ENCODE measurements at places on chromosomes 3 and 15. TPM values are rescaled to one million over a fixed set of nuclear protein-coding genes. Genes with fewer than 3 reads are reported as not detected.

DNA sequence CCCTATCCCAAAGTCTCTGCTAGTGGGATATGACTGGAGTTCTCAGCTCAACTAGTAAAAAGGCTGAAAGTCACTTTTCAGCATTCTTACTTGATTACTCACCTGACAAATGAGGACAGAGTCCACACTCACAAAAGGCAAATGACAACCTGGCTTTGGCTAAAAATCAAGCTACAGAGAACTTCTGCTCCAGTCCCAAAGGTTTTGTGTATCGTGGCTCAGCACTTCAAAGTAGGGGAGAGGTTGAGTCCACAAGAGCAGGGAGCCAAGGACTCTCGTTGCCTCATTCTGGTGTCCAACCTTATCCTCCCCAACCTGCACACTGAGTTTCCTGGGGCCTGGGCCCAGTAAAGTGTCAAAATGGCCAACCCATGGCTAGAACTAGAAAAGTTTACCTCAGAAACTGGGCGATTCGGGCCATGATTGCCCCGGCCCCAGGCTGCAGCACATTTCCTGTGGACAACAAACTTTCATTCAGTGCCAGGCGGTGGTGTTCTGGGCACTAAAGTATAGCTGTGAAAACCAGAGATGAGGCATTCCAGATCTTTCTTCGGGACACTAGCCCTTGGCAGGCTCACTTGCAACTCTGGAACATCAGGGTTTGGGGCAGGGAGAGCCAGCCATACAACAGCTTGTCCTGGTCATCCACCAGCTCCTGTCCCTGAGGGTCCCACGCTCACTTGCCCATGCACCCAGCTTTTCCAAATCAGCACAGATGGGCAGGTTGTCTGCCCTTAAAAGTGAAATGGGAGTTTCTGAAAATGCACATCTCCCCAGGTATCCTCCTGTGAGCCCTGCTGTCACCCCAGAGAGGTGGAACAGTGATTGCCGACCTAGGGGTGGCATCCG, 3.1 kb downstream of the ACAA1 start:
- peaks cover 14% of the 10 kb centered on the region for H3K36me3 ChIP-seq
- no peak for DNase-seq
- H3K4me3 ChIP-seq = no peak overlapping the region
- peak overlapping the region; percentile 4 for H3K27ac ChIP-seq
- peaks cover 43% of the 10 kb centered on the region for H3K4me1 ChIP-seq
- no peaks in the 10 kb centered on the region for H3K27me3 ChIP-seq

DNA sequence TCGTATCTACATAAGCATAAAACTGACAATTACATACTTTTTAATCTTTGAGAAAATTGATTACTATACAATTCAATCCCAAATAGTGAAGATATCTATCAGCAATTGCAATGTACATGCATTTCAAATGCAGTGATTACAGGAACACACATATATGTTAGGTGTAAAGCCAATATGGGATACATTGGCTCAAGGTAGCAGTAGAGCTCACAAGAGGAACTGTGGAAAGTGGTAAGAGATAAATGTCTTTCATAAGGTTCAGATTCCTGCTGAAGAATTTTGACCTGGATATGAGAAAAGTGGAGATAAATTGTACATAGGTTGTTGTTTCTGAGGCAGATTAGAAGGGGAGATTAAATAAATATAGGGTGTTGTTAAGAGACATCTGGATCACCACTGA, 1280.5 kb downstream of the OTOL1 start:
- no peaks in the 10 kb centered on the region for H3K36me3 ChIP-seq
- no peak overlapping the region for H3K27ac ChIP-seq
- H3K4me3 ChIP-seq = no peak overlapping the region
- no peak for DNase-seq

DNA sequence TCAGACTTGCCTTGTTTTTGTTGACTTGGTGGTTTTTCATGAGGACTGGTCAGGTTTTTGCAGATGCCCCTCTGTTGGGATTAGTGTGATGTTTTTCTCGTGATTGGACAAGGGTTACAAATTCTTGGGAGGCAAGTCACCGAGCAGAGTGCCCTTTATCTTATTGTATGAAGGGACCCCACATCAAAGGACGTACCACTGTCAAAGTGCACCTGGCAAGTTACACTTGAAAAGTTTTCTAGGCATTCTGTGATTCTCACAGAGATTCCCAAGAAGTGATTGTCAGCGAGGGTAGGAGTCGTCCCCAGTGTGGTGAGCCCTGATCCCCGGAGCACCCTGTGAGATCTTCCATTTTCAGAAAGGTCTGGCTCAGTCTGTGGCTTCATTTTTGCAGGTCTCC, 110.1 kb downstream of the POLR2M start:
- peaks cover 28% of the 10 kb centered on the region for H3K27me3 ChIP-seq
- H3K36me3 ChIP-seq = no peaks in the 10 kb centered on the region
- no peaks in the 10 kb centered on the region for H3K4me1 ChIP-seq
- no peak overlapping the region for H3K27ac ChIP-seq

- DNase-seq = no peak
- H3K4me3 ChIP-seq = no peak overlapping the region
- peak overlapping the region; percentile 11 for H3K27ac ChIP-seq
- no peaks in the 10 kb centered on the region for H3K4me1 ChIP-seq
- no peaks in the 10 kb centered on the region for H3K27me3 ChIP-seq
Observed at GRCh38 chr15:55353025-55353424, 34.0 kb downstream of the PIGB start.

DNA sequence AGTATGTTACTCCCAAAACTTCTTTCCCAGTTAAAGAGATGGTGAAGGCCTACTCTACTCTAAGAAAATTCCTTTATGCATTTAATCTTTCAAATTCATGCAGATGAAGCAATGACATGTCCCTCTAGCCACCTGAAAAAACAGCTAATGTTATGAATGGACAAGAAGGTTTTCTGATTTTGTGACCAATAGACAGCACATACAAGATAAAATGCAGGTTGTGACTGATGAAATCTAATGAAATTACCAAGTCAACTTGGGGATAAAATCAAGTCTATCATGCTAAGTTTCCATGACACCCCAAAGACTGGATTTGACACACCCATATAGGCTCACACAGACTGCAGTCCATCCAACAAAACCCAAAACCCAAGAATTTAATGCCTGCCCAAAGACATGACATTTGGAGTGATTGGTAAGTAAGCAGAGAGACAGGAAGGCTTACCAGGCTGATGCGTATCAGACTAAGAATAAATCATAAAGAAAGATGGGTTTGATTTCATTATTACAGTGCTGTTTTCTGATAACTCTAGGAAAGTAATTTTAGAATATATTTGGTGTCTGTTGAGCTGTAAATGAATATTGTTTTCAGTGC, 26.4 kb downstream of the CD47 start:
- no peak overlapping the region for H3K27ac ChIP-seq
- H3K4me3 ChIP-seq = no peak overlapping the region
- H3K27me3 ChIP-seq = no peaks in the 10 kb centered on the region
- peaks cover 22% of the 10 kb centered on the region for H3K4me1 ChIP-seq
- H3K36me3 ChIP-seq = peaks cover 45% of the 10 kb centered on the region

DNA sequence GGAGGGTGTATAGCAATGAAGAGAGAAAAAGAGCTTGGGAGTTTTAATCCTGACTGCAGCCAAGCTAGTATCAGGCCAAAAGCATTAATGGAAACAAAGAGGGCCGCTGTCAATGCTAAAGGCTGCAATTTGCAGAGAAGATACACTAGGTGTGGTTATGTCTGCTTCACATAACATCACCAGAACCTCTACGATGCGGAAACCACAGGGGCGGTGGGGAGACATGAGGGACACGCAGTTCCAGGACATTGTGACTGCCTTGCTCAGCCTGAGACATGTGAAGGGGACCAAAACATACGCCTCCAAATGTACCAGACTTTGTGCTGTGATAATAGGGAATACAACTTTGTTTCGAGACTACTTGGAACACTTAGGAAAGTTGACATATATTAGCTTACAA, 88.4 kb downstream of the APBA2 start:
- H3K36me3 ChIP-seq = no peaks in the 10 kb centered on the region
- no peak for DNase-seq
- no peak overlapping the region for H3K4me3 ChIP-seq
- no peak overlapping the region for H3K27ac ChIP-seq

- no peaks in the 10 kb centered on the region for H3K36me3 ChIP-seq
- peaks cover 51% of the 10 kb centered on the region for H3K27me3 ChIP-seq
- no peak overlapping the region for H3K27ac ChIP-seq
- H3K4me1 ChIP-seq = peaks cover 12% of the 10 kb centered on the region
- no peak for DNase-seq
Observed at GRCh38 chr15:100890051-100890720, 10.6 kb downstream of the ALDH1A3 start.

DNA sequence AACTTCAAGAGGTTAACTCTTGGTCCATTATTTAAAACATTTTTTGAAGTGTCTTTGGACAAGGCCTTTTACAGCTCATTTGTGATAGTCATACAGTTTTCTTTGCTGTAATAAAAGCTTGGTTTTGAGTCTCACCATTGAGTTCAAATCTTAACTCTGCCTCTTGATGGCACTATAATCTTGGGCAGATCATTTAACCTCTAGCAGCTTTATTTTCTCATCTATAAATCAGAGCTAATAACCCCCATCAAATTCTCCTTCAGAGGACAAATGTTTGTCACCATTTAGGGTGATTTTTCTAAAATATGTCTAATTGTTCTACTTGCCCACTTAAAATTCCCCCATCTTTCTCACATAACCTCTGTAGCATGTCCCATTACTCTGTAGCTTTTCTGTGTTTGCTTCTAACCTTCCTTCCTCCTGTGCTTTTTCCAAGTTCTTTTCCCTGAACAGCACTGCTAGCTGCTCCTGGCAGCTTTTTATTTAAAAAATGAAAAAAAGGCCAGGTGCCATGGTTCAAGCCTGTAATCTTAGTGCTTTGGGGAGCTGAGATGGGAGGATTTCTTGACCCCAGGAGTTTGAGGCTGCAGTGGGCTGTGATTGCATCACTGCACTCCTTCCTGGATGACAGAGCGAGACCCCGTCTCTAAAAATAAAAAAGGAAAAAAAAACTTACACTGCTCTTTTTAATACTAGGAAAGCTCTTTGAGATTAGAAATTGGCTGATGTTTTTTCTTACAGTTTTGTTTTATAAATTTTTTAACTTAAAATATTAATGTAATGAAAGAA, 28.5 kb downstream of the UBE2E1 start:
- peaks cover 25% of the 10 kb centered on the region for H3K4me1 ChIP-seq
- DNase-seq = no peak
- no peaks in the 10 kb centered on the region for H3K27me3 ChIP-seq
- H3K4me3 ChIP-seq = no peak overlapping the region
- peaks cover 5% of the 10 kb centered on the region for H3K36me3 ChIP-seq

- H3K4me3 ChIP-seq = no peak overlapping the region
- H3K27me3 ChIP-seq = peaks cover 63% of the 10 kb centered on the region
- DNase-seq = no peak
- H3K36me3 ChIP-seq = no peaks in the 10 kb centered on the region
- peaks cover 47% of the 10 kb centered on the region for H3K4me1 ChIP-seq
- peak overlapping the region; percentile 82 for H3K27ac ChIP-seq
Observed at GRCh38 chr3:123385981-123386380, 62.9 kb downstream of the ADCY5 start.

GRCh38 chr3:36695769-36696137, 68.6 kb downstream of the DCLK3 start:
- peaks cover 2% of the 10 kb centered on the region for H3K36me3 ChIP-seq
- peaks cover 28% of the 10 kb centered on the region for H3K27me3 ChIP-seq
- H3K27ac ChIP-seq = no peak overlapping the region
- H3K4me3 ChIP-seq = no peak overlapping the region

DNA sequence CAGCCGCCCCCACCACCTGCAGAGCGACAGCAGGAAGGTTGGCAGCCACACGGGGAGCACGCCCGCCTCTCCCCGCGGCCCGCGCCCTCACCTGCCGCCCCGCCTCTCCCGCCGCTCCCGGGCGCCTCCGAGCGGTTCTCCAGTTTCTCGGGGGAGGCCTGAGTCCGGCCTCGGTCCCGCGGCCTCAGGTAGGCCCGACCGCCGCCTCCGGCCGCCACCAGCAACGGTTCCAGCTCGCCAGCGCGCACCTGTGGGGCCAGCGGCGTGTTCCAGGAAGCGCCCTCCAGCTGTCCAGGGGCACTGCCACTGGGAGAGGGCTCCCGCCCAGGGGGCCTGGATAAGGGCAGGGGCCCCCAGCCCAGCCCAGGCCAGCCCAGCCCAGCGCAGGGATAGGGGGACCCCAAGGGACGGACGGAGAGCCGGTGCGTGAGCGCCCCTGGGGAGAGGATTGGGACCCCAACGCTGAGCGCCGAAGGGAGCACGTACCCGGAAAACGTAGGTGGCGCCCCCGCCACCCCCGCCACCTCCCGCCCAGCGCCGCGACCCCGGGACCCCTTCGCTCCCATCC, 2.2 kb downstream of the LTK start:
- peaks cover 2% of the 10 kb centered on the region for H3K36me3 ChIP-seq
- H3K4me3 ChIP-seq = no peak overlapping the region
- H3K27me3 ChIP-seq = peaks cover 72% of the 10 kb centered on the region
- H3K27ac ChIP-seq = no peak overlapping the region

DNA sequence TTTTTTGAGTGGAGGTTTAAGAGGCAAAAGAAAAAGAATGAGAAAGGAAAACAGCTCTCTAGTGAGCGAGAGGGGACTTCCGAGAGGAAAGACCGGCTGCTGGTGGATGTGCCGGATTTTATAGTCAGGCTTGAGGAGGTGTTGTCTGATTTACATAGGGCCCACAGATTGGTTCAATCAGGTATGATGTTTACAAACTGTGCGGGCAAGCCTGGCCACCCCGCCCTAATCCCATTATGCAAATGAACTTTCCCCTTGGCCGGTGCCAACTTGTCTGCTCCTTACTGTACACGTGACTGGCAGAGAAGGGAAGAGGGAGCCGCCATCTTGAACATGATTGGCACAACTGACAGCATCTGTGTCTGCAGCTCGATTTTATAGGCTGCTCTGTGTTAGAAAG, 44.7 kb downstream of the FAM43A start:
- H3K4me1 ChIP-seq = peaks cover 28% of the 10 kb centered on the region
- H3K27ac ChIP-seq = peak overlapping the region; percentile 54
- H3K36me3 ChIP-seq = peaks cover 2% of the 10 kb centered on the region

- H3K27me3 ChIP-seq = no peaks in the 10 kb centered on the region
- peak overlapping the region; percentile 75 for H3K27ac ChIP-seq
- no peaks in the 10 kb centered on the region for H3K36me3 ChIP-seq
- no peak overlapping the region for H3K4me3 ChIP-seq
- DNase-seq = no peak
- peaks cover 23% of the 10 kb centered on the region for H3K4me1 ChIP-seq
Observed at GRCh38 chr3:48034000-48034516, 17.8 kb upstream of the MAP4 start.

DNA sequence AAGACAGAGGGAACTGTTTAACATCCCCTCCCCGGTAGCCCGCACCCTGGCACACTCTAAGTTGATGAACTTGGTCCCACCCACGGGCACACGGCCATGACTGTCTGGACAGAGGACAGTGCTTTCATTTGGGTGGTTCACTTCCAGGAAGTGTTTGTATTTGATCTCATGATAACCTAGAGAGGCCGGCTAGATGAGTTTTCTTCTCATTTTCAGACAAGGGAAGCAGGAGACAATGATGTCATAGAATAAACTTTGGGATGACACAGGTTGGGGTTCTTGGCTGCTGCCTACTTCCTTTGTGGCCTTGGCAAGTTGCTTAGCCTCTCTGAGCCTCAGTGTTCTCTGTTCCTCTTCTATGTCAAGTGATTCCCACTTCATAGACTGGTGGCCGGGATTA, 16.1 kb upstream of the LYSMD4 start:
- no peak for DNase-seq
- H3K27ac ChIP-seq = no peak overlapping the region
- no peak overlapping the region for H3K4me3 ChIP-seq
- no peaks in the 10 kb centered on the region for H3K4me1 ChIP-seq
- peaks cover 5% of the 10 kb centered on the region for H3K27me3 ChIP-seq
- H3K36me3 ChIP-seq = no peaks in the 10 kb centered on the region

The PLA2G4B gene
- 10.6 TPM for total RNA-seq

The TASOR gene
- 83.2 TPM for total RNA-seq

The GLCE gene
- 22.0 TPM for total RNA-seq

The SLC2A2 gene
- total RNA-seq = not detected

The B3GNT5 gene
- total RNA-seq = 29.1 TPM

All from mesothelial cell of epicardium (in vitro differentiated cells).